ENCODE measurements at places on chromosomes 11 and 22. TPM values are rescaled to one million over a fixed set of nuclear protein-coding genes. Genes with fewer than 3 reads are reported as not detected.

Gene SLC25A22
- total RNA-seq: 7.5 TPM

Gene RFPL1
- total RNA-seq: not detected

Gene GAL
- total RNA-seq: 1.0 TPM

Gene MS4A6E
- not detected for total RNA-seq

Gene GPHA2
- not detected for total RNA-seq

Gene FAM181B
- total RNA-seq: 3.3 TPM
